ENCODE measurements at places on chromosomes 5 and 9.

DNA sequence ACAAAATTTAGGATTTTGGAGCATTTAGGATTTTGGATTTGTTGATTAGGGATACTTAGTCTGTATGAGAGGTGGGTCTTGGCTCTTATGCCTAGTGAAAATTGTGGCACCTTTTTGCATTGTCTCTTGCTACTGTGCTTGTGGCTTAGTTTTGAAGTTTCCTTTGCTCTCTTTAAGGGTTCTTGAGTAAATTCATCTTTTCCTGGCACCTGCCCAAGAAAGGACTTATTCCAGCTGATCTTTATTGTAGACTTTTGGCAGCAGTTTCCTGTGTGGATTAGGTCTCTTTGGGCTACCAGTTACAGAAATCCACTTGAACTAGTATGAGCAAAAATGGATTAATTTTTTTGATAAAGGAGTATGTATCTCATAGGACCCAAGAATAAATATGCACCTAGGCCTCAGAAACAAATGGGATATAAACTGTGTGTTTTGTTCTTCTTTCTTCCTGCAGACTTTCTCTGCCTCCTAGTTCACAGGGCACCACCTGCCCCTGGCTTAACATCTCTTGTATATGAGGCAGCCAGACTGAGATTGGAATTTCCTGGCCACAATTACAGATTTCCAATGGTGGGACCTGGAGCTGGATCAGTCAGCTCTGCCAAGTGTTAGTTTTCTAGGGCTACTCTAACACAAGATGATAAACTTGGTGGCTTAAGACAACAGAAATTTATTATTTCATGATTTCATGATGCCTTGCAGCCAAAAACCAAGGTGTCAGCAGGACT lies 44.6 kb downstream of the FOCAD start:
- DNase-seq = no peak

GRCh38 chr9:95085861-95086563 lies 231.5 kb downstream of the FANCC start:
- DNase-seq = no peak

- DNase-seq = no peak
Measured at GRCh38 chr9:19527663-19528062, 118.9 kb downstream of the ACER2 start.

GRCh38 chr5:157279605-157280239 lies 13.8 kb downstream of the CYFIP2 start:
- DNase-seq = no peak

GRCh38 chr9:4970970-4971641 lies 14.0 kb upstream of the JAK2 start:
- no peak for DNase-seq

GRCh38 chr9:37442556-37442955 lies 20.1 kb downstream of the GRHPR start:
- DNase-seq = no peak

- DNase-seq = no peak
Measured at GRCh38 chr5:164742025-164742424, 1236.6 kb downstream of the MAT2B start.

DNA sequence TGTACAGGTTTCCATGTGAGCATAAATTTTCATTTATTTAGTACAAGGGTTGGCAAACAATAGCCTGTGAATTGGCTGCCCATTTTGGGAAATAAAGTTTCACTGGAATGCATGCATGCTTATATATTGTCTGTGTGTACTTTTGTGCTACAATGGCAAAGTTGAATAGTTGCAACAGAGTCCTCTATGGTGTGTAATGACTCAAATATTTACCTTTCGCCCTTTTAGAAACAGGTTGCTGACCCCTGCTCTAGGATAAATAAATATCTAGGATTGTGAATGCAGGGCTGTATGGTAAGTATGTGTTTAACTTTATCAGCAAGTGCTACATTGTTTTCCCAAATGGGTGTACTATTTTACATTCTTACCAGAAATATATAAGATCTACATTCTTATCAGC lies 47.2 kb downstream of the XRCC4 start:
- DNase-seq = no peak

- DNase-seq = no peak
Measured at GRCh38 chr9:129762985-129763926, 10.4 kb upstream of the PTGES start.

DNA sequence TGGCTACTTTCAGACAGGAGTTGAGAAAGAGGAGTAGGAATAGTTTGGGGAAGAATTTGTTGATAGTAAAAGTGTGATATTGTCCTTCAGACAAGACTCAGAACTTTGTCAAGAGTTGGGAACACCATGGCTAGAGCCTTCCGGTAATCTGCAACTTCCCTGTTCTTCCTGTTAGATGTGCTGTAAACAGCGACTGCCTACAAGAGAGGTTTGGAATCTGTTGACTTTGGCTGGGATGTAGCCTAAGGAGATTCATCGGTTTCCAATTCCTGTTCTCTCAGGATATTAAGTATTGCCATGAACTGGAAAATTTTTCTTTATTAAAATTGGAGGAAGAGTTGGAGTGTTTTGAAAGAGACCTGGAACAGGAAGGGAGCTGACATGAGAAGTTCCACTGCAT lies 43.9 kb downstream of the ARHGAP26 start:
- DNase-seq = no peak

GRCh38 chr9:93776873-93777272 lies 178.3 kb downstream of the BARX1 start:
- no peak for DNase-seq

DNA sequence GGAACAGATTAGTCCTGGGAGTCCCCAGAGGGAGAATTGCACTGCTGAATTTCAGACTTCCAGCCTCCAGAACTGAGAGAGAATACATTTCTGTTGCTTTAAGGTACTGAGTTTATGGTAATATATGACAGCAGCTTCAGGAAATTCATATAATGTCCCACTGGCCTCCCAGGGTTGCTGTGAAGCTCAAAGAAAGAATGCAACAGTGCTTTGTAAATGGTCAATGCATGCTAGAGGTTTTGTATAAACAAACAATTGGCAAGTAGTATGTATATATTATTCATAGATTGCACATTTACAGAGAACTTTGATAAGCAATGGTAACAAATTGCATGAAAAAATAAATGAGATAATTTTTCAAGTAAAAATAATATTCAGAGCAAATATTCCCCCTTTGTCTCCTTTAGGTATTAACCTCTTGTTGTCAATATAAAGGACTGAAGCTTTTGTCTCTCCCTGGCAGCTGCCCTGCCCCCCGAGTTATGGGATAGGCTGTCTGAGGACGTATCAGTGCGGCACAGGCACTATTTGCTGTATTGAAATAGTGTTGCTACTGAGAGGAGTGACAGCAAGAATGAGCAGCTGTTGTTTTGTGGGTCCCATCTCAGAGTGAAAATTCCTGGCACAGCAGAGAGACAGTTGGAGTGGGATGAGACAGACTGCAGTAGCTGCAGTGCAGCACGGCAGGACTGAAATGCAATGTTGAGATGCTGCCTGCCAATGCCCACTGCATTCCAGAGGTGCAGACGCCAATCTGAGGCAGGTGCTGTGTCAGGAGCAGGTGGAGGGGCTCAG lies 194.2 kb upstream of the GLRA1 start:
- no peak for DNase-seq

DNA sequence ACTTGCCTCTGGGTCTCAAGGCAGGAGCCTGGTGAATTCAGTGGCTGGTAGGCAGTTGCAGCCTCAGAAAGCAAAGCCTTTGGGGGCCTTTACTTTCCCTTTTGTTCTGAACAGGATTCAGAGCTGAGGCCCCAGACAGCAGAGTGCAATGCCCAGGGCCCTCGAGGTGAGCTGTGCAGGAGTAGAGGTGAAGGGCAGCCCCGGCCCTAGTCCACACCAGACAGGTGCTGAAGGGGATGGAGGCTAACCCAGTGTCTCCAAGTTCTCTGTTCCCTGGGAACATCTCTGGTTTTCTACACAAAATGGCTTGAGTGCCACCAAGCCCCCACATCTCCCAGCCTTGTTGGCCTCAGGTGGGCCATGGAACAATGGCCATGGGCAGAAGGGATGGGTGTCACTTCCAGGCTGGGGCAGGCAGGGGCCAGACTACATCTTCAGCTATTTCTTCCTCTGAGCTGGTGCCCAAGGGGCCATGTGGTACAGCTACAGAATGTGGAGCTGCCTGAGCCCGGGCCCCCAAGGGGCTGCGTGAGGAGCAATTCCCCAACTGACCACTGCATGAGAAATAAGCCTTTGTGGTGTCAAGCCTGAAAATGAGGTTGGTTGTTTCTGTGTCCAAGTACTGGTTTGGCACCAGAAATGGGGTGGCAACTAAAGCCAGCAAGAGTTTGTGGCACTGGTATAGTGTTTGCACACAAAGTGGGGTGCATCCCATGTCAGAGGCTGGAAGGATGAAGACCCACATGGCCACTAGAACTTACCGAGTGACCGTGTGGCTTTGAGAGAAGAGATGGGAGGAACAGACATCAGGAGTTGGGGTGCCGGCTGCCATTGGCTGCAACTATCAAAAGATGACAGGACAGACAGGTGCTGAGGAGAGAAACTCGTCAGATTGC lies 57.8 kb downstream of the BARX1 start:
- peak; percentile 7 for DNase-seq

DNA sequence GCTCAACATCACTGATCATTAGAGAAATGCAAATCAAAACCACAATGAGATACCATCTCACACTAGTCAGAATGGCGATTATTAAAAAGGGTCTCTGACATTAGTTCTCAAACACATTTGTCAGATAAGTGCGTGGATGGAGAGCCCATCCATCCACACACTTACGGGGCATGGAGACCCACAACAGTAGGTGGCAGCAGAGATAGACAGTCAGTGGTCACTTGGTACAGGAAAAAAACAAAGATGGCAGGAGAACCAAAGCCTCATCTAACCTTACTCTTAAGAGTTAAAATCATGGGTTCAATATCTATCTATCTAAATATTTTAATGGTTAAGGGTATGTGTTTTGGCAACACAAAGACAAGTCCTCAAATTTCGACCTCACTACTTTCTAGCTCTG lies 1378.7 kb upstream of the C9orf72 start:
- DNase-seq = no peak

DNA sequence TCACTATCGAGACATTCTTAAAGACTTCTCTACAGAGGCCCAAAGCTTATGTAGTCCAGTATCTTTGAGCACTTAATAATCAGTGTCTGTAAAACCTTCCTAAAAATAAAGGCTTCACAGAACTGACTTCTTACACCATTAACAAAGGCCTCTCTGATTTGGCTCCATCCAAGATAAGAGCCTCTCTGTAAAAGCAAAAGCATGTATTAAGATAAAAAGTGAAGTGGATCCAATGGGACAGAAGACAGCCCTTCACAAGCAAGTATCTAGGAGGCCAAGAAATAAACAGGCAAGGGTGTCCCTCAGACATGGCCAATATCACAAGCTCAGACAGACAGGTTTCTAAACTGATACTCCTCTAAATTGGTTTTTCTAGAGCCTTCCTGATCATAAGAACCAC lies 11.9 kb downstream of the LHFPL2 start:
- DNase-seq = no peak

- DNase-seq = no peak
Measured at GRCh38 chr9:1960342-1961042, 54.7 kb upstream of the SMARCA2 start.
